ENCODE measurements at places on chromosomes 3 and 15.

DNA sequence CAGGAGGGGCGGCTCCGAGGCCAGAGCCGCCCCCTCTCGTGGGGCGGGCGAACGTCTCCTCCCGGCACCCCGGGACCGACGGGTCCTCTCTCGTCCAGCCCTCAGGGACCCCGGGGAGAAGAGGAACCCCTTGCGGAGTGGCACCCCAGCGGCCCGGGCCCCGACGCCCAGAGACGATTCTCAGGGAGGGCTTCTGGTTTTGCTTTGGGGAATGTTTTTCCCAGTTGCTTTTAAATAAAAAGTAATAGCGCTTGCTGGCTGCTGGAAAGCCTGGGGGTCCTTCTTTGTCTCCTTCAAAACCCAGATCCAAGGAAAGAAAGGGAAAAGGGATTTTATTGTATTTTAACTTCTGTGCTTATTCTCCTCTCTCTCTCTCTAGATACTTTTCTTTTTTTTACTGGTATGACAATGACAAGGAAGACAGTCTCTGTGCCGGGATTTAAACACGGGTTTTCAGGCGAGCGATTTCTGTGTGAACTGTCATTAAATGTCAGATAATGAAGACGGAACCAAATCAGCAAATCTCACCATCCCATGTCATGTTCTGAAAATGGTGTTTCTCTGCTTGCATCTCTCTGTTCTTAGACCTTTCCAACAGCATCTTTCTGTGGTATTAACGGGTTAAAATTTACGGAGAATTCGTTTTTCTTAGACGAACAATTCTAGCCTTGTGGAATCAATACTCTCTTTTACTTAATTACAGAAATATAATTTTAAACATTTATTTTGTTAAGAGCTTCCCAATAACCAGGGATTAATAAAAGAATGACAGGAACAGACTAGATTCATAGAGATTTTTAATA lies 530 bp upstream of the PCOLCE2 start:
- peak; percentile 43 for DNase-seq

GRCh38 chr15:93942269-93942694 lies 289.1 kb upstream of the MCTP2 start:
- DNase-seq, result no peak

GRCh38 chr3:7423036-7423435 lies 562.1 kb downstream of the GRM7 start:
- DNase-seq, result no peak

DNA sequence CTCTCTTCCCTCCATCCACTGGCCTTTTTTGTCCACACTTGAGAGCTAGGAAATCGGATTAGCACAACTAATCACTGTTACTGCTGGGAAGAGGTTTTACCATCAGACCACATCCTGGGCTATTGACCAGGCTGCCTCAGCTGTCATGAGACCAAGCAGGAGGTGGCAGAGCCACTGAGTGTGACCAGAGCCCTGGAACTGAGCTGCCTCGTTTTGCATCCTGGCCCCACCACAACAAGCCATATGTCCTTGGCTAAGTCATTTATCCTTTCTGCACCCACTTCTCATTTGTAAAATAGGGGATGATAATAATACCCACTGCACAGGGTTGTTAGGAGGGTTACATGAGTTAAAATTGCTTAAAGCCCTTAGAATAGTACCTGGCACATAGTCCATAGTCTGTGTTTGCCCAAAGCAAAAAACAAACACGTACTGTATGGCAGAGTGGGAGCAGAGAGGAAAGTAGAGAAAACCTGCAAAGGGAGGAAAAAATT lies 34.1 kb downstream of the TMEM158 start:
- peak; percentile 83 for DNase-seq

DNA sequence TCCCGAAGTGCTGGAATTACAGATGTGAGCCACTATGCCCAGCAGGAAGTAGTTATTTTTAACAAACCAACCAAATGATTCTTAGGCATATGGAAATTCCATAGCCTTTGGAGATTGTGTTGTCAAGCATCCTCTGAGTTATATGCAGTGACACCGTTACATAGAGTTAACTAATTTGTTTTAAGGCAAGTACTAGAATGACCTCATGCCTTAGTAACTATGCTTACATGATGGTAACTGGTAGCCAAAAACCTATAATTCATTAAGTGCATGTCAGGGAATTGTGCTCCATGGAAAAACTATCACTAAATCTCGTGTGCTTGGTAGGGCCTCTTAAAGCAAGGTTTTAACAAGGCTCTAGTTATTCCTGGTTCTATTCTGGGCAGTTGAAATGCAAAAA lies 392.8 kb downstream of the TUSC7 start:
- no peak for DNase-seq

DNA sequence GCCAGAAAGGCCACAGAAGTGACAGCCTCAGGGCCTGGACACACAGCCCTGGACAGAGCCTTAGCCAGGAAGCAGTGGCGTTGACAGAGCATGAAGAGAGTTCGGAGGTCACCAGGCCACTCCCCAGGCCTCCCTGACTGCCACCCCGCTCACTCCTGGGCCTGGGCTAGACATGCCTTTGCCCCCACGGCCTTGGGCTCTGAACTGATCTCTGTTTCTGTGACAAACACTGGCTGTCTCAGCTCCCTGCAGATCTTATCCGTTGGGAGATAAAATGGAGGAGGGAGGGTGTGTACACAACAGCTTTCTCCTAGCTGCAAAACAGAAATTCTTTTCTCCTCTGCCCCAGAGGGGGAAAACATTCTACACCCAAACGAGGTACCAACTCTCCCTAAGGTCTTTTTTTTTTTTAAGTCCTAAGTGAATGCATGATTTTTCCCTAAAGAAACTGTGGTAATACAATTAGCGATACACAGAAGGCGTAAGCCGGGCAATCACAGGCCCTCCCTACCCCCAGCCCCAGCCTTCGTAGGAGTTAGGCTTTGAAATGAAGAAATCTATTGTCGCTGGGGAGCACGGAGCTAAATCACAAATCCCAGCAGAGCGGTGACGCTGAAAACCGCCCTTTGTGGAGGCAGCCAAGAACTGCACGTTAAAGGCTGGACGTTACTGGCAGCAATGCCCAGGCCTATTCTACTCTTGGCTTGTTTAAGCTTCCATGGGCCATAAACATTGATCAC lies 45.0 kb downstream of the SRGAP3 start:
- peak; percentile 71 for DNase-seq

DNA sequence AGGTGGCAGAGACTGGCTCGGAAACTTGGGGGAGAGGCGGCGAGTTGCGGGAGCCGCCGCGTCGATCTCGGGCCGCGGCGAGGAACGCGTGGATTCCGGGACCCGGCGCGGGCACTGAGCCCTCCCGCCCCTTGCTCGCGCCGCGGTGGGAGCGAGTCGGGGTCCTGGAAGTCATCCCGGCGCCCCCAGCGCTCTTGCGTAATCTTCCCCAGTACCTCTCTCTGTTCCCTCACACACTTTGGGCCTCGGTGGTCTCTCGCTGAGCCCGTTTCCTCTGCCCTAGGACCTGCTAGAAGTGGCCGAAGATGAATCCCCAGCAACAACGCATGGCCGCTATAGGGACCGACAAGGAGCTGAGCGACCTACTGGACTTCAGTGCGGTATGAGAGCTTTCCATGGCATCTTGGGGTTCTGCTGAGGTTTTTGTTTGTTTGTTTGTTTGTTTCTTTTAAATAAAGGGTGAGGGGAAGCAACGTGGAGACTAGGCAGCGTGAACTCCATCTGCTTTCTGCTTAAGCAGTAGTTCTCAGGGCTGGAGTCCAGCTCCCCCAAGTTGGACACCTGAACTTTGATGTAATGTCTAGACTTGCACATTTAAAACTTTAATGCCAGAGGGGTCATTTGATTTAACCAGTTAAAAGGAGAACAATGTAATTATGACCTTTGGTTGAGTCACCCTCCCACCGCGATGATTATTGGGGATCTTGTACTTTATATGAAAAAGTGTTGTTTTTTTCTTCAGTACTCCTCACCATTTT lies 1.3 kb downstream of the TCF12 start:
- DNase-seq, result peak; percentile 76

GRCh38 chr3:135860761-135861160 lies 104.8 kb upstream of the PPP2R3A start:
- peak; percentile 72 for DNase-seq

GRCh38 chr3:56862352-56863062 lies 60.8 kb upstream of the ARHGEF3 start:
- DNase-seq, result no peak

Data from NCI-H82 (cell line).